ENCODE measurements at places on chromosomes 6 and 20.

DNA sequence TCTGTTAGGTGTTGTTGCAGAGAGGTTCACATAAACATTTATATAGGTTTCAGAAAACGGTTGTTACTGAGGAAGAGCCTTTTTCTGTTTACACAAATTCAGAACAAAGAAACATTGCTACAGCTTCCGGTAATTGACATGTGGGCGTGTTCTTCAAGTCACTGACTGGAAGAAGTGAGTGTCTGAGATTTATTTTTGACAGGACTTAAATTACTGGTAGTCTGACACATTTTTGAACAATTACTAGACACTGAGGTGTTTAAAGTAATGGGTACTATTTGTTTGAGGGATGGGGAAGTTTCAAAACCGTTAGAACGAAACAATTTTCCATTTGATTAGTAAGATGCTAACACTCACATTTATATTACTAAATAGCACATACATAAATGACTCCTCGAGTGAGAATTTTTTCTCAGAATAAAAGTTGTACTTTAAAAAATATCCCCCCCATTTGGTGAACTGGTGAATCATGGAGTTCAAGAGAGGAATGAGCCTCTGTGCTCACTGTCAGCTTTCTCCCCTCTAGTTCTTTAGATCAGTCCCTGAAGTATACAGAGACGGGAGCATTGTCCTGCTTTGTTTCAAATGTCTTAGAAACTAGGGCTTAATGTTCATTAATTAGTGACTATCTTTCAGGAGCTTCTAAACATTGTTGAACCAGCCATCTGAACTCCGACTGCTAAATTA is 98.7 kb downstream of the TSHZ2 start:
- ATAC-seq: peak; percentile 75

- ATAC-seq: no peak
Measured at GRCh38 chr20:574297-574942, 30.8 kb upstream of the CSNK2A1 start.

DNA sequence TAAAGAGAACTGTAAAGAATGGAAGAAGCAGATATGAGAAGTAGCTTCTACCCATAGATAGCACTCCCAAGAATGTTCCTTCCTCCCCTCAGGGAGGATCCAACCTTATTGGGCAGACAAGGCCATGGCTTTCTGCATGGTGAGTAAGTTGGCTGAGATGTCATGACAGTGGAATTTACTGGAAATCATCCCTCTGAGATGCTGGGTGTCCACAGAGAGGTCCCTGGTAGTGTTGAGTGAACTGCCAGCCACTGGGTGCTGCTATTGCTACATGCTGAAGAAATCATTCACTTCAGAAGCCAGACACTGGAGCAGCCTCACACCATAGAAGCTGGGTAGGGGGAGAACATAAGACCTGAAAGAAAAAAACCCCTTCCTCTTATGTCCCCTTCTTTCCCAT is 46.4 kb upstream of the FERMT1 start:
- ATAC-seq: no peak

DNA sequence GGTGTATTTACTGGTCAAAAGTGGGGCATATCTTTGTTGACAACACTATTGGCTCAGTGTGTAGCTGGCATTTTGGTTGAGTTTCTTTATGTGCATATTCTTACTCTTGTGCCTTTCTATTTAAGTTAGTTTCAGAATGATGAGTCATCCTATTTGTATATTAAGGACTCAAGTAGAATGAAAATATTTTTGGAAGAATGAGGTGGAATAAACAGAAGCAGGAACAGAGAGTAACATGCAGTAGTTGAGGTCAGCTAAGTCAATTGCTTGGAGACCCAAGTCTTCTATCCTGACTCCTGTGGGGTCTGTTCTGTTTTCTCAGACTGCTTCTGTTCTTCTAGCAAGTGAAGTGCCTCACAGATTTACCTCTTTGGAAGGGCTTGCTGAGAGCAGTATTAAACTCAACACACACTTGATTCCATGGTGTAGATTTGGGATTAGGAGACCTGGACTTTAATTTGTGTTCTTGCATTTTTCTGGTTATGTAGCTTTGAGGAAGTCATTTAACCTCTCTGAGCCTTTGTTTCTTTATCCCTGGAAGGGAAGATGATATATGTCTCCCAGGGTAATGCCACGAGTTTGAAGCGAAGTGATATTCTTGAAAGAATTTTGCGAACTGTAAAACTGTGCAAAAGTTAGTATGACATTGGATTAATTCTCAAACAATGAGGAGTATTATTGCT is 324.3 kb downstream of the QKI start:
- ATAC-seq: no peak

DNA sequence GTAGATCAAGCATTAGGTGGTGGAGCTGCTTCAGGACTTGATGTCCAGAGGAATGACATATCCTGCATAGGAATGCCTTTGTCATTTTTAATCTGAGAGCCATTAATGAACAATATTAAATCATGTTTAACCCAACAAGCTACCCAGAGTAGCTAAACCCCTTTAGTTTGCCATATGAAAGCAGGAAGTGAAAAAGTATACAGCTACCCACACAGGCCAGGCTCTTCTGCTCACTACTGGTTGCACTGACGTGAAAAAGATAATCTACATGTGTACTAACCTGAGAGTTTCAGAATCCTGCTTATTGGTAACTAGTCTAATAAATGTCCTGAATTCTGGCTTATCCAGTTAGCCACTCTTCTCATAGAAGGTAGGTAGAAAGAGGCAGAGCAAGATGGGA is 19.9 kb downstream of the GLYATL3 start:
- ATAC-seq: no peak

GRCh38 chr20:58102744-58103516 is 125.5 kb downstream of the ANKRD60 start:
- peak; percentile 90 for ATAC-seq

DNA sequence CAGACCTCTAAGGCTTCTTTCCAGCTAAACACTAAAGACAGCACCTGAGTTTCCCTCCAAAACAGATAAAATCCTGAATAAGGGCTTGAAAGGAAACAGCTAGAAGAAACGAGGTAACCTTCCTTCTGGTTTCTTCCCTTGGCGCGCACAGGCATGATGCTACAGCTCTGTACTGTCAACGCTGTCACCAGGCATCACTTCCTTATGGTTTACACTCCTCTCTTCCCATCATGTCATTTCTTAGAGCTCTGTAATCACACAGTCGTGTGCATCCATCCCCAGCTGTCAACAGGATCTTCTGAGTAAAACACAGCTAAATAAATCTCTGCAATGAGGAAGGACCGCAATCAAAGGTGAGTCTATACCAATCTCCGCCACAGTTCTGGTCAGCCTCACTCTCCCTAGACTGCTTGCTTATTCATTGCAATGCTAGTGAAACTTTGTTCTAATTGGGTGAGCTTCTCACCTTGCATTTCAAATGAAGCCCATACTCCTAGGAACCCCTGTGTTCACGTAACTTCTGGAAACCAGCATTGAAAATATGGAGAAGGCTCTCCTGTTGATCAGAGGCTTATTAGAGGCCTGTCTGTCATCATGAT is 162.6 kb upstream of the DTNBP1 start:
- no peak for ATAC-seq

DNA sequence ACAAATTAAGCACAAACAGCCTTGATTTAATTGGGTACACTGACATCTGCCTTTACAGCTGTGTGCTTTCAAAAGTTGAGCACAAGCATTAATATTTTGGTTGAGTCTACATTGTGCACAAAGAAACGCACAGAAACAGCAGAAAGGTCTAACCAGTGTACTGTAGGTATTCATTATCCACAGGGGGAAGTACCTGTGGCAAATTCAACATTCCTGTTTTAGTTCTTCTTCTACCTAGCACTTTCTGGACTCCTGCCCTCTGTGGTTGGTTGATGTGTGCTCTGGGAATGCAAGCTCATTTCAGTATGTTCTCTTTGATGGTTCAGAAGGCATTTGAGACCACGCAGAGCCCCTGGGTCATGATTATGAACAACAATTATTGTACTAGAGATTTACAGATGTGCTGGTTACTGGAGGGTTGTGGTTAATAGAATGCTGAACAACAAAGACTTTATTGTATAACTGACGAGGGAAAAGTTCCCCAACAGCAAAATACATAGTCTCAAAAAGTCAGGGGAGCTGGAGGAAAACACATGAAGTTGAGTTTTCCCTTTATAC is 26.6 kb upstream of the DAAM2 start:
- ATAC-seq: no peak

DNA sequence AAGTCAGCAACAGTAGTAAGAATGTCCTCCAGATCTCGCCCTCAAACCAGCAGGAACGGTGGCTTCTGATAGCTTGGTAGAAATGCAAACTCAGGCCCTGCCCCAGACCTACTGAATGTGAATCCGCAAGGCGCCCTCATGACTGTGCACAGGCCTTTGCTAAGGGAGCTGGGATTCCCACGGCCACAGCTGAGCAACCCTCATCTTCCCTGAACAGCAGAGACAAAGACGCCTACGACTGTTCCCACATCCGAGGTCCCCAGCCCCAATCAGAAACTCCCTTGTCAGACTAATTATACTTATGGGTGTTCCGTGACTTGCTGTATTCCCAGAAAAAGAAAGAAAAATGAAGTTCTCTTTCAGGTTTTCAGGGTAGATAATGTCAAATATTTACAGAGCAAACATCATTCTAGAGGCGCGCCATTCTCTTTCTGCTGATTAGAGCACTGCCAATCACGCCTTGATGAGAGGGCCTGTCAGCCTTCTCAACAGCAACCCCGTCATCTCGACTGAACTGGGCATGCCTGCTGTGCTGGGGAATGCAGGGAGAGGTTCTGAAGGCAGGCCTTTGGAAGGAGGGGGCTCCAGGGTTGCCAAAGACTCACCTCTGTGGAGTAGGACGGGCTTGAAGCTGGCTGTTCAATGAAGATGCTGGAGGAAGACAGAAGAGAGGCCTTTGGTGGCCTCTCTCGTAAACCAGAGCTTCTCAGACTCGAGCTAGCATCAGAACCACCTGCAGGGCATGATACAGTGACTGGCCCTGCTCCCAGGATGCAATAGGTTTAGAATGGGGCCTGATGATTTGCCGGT is 79.9 kb downstream of the ZNF217 start:
- no peak for ATAC-seq

- peak; percentile 95 for ATAC-seq
Measured at GRCh38 chr6:36196880-36197548, 470 bp downstream of the BRPF3 start.

DNA sequence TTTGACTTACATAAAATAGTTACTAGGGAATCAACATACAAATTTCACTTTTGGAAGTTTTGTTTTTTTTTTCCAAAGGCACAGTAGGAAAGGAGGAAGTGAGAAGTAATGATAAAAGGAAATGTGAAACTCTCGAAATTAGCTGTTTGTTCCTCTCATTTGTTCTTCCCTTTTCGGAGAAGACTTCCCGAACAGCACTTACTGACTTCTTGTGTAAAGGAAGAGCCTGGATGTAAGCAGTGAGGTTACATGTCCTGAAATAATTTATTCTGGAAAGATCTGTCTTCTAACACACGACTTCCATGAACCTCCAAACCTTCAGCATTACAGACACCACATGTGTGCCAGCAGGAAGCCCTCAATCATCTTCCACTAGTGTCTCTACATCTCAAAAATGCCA is 59.1 kb downstream of the KIF16B start:
- ATAC-seq: no peak

- ATAC-seq: no peak
Measured at GRCh38 chr20:50303573-50304500, 113.2 kb downstream of the CEBPB start.

- ATAC-seq: peak; percentile 70
Measured at GRCh38 chr6:31446481-31446880, 43.1 kb downstream of the MICA start.

DNA sequence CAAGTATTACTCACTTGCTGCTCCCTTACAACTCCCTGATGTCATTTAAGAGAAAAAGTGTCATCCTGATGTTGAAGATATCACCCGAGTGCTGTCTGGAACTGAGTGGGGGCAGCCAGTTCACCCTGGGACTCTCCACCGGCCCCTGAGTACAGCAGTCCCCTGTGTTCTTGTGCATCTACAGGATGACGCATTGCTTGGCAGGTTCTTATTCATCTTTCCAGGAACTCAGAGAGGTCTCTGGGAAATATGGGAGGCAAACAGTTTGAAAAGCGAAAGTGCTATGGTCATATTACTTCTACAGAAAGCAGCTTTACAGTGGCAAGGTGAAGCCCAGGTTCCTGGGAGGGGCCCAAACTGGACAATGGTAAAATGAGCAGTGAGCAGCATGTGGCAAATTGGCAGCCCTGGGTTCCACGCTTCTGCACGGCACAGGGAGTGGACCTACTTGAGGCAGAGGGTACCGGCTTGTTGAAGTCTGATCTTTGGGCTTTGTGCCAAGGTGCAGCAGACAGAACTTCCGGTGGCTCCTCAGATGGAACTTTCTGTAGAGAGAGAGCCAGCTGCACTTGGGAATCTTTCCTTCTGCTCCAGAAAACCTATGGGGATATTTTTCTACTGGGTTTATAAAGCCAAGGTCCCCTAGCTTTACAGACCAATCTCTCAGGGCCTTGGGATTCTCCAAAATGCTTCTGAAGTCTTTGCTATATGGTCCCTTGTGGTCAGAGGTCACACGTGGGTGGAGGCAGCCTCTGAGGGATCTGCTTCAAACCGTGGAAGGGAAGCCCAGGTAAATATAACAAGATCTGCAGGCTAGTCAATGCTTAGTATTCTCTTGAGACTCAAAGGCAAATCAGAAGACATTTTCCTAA is 128.3 kb downstream of the MAP3K7 start:
- peak; percentile 94 for ATAC-seq

- ATAC-seq: no peak
Measured at GRCh38 chr20:18011951-18012645, 43.3 kb downstream of the MGME1 start.

GRCh38 chr6:51303338-51303737 is 484.7 kb downstream of the TFAP2B start:
- no peak for ATAC-seq

GRCh38 chr20:48052475-48052835 is 267.2 kb upstream of the SULF2 start:
- no peak for ATAC-seq
